ENCODE measurements at places on chromosomes 5 and 9.

DNA sequence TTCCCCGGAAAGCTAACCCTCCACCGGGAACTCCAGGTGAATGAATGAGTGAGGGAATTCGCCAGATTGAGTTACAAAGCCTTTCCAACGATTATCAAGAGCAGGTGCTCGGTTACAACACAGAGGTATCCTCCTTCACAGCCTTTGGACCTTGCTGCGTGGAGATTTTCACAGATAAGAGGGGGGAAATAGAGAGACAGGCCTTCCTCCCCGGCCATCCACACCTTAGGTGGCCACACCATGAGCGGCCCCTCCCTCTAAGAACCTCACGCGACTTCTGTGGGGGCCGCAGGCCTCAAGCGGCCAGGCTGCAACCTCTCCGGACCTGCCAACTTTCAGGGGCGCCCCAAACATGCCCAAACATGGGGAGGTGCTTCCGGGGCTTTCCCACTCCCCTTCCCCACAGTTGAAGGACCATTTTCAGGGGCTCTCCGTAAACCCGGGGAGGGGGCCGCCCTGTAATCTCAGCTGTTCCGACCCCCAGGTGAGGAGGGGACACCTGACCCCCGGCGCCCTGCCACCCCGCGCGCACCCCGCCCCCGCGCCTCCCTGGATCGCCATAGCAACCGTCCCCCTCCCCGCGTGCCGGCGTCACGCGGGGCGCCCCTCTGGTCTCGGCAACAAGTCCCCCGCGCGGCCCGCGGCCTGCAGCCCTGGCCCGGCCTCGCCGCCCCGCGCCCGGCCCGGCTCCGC lies 603 bp downstream of the DENND1A start:
- DNase-seq: peak; percentile 28

DNA sequence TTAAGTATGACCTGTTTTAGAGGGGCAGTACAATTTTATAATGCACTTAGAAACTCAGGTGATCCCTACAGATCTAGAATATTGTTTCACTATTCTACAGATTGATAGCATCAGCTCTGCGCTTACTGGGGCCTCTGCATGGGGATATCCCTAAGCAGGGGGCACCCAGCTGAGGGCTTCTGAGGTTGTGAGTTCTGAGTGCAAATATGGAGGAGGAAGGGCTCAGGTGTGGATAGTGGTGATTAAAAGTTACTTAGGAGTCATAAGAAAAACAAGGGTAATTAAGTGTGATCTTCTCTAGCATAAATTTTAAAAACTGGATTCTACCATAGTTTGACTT lies 274.4 kb downstream of the EFNA5 start:
- no peak for DNase-seq

- no peak for DNase-seq
These were observed 54.5 kb downstream of the GALNT12 start for GRCh38 chr9:98861781-98862504.

DNA sequence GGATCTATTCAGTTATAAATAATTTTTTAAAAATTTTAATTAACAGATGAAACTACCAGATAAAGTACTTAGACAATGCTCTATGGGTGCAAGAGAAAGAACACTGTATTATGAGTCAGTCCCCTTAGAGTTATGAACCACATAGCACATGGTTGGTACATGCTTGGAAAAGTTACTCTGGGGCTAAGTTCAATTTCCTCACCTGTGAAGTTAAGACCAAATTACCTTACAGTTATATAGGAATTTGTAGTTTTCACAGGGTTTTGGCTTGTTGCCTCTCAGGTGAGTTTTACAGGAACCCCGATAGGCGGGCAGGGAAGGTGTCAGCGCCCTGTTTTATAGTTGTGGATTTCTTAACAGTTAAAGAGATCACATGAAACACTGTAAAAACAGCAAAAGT lies 1.2 kb downstream of the PANK3 start:
- peak; percentile 23 for DNase-seq

DNA sequence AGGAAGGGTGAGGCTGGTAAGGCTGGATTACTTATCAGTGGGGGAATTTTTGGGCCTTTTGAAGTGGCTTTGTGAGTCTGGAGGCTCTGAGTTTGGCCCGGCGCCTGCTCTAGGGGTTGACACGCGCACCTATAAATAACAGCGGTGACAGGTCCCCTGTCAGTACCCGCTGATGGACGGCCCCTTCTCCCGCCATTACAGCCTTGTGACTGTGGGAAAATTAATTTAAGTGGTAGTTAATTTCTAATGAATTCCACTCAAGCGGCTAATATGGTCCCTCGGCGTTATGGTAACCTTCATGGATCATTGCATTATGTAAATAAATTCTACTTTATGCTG lies 16.5 kb downstream of the MRPL36 start:
- peak; percentile 80 for DNase-seq

GRCh38 chr5:31235381-31235780 lies 41.9 kb downstream of the CDH6 start:
- peak; percentile 10 for DNase-seq

- DNase-seq: peak; percentile 65
These were observed 12.1 kb downstream of the TGFBI start for GRCh38 chr5:136040746-136041415.

DNA sequence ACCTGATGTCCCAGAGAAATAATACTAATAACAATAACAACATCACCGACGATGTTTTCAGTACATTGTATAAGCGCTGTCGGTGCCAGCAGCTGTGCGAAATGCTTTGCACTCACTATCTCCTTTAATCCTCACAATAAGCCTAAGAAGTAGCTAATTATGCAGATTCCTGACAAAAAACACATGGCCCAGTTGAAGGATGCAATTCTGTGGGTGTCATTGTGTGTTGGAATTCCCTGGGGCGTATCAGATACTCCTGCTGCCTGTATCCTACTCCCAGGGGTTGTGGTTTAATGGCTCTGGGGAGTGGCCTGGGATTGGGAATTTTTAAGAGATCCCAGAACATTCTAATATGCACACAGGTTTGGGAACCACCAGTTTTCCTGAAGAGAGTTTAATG lies 154.0 kb downstream of the RGS3 start:
- DNase-seq: no peak

- peak; percentile 86 for DNase-seq
These were observed 487.0 kb upstream of the TNC start for GRCh38 chr9:115604831-115605483.

- no peak for DNase-seq
These were observed 12.5 kb upstream of the PARP8 start for GRCh38 chr5:50653946-50654345.

DNA sequence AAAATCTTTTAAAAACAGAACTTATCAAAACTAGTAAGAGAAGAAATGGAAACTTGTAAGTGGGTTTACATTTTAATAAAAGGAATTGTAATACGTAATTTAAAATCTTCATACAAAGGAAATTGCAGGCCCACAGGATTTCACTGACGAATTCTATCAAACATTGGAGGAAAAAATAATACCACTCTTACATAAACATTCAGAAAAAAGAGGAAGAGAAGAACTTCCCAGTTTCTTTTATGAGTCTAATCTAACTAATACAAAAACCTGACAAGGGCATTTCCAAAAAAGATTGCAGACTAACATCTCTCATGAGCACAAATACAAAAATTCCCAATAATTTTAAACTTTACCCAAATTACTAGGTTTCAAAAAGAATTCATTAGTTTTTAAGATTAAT lies 149.0 kb downstream of the RANBP17 start:
- no peak for DNase-seq

DNA sequence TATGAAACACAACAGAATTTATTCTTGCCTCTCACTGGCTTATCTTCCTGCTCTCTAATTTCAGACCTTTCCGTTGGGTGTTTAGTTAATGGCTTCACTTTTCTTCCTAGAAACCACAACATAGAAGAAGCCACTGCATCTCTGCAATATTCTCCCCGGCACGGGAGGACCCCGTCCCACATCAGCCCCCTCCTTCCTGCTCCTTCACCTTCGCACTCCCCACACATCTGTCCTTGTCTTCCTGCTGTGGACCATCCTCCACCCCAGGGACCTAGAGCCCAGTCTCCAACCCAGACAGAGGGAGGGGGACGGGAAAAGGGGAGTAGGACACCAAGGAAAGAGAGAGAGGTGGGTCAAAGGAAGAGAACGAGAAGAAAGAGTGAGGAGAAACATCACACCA lies 1.4 kb downstream of the OR2V1 start:
- no peak for DNase-seq

GRCh38 chr5:17743580-17744435 lies 109.5 kb downstream of the TAF11L14 start:
- peak; percentile 93 for DNase-seq

DNA sequence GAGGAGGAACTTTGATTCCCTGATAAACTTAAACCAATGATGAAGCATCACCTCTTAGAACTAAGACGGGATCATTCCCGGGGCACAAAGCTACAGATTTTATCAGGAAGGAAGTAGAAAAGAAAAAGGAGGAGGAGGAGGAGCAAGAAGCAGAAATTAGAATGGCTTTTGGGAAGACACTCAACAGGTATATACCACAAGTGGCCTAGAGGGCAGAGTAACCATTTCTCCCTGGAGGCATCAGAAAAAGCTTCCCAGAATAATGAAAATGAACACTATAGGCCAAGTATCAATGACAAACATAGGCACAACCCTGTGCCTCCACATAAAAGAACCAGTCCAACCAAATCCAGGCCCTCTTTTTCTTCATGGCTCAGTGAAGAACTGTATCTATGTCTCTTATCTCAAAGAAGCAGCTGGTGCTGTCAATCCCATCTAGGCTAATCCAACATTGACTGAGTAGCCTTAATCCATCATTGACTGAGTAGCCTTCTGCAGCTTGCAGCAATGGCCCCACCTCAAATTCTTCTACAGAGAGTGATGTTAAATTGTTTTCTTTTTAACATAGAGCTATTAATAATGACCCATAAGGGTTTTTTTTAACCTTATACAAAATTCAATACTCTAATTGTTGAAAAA lies 178.8 kb upstream of the KIF2A start:
- no peak for DNase-seq

DNA sequence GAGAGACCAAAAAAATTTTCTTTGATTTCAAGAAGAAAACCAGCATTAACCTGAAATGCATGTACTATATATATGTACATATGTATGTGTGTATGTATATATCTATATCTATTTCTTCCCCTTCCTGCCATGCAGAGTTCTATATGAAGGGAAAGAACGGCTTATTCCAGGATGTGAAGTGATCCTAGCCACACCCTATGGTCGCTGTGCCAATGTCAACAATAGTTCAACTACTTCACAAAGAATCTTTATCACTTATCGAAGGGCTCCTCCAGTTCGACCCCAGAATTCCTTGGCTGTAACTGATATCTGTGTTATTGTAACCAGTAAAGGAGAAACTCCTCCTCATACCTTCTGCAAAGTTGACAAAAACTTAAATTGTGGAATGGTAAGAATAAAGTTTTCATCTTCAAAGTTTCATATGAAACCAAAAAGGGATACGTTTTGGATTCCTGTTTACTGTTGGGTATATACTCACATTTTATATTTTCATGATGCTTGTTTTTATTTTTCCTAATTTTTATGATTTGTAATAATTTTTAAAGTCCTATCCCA lies 56.2 kb downstream of the DENND4C start:
- peak; percentile 5 for DNase-seq

- peak; percentile 32 for DNase-seq
These were observed 14.7 kb downstream of the IL31RA start for GRCh38 chr5:55865831-55866230.

DNA sequence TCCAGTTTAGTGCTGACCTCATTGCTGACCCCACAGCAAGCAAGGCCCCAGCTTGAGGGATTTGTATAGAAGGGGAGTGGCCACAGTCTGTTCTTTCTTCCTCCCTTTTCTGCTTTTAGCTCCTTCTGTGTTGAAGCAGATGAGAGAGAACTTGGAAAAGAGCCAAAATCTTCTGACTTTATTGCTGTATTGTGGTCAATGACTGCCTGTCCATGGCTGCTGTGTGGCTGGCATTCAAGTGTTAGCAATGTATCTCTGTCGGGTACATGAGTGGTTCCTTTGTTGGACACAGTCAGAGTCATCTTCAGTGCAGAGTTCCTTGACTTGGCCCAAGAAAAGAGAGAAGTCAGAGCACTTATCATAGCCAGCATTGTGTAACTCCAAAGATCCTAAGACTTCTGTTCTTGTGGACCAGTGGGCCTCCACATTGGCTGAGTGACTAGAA lies 154.1 kb downstream of the LRRC70 start:
- peak; percentile 8 for DNase-seq

DNA sequence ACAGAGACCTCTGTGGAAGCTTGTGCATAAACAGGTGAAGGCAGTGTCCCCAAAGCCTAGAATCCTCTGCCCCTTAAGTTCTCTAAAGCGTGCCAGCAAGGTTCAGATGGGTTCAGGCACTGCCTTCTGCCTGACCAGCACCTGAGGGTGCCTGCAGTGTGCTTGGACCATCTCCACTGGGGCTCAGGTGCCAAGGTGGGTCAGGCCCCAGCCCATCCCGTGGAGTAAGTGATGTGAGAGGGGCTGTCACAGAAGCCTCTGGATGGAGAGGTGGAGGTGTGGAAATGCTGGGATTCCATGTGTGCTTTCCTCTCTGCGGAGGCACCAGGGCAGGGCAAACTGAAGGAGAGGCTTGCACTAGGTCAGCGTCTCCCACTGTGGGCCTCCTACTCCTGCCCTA lies 118.5 kb downstream of the DAB2IP start:
- no peak for DNase-seq

DNA sequence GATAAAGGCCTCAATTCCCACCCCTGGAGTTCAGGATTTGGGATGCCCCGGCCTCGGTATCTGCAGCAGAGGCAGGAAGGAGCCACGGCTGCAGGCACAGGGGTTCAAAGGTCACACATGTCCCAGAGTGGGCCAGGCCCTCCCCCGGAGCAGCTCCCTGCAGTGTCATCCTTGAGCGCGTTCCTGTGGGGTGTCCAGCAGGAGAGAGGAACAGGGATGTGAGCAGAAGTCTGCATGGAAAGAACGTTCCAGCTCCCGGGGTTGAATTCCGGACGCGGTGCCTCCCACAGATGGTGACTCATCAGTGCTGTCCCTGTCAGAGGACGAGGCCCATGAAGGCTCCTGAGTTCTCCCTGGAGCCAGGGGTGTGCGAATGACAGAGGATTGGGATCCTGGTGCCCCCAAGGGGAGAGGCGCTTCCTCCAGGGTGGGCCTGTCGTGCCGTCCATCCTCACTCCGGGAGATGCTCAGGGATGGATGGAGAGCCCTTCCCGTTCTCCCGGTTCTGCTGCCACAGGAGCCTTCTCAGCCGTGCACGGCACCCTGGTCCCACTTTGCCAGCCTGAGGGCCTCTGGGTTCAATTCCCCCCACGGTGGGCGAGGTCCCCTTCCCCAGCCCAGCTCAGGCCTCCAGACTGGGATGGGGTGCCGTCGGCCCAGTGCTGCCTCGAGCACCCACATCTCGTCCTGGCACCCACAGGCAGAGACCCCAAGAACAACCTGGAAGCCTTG lies 3.1 kb downstream of the LCN1 start:
- peak; percentile 18 for DNase-seq

- DNase-seq: no peak
These were observed 175.2 kb upstream of the SMARCA2 start for GRCh38 chr9:1839909-1840308.

- DNase-seq: peak; percentile 79
These were observed 35.3 kb upstream of the PLPP1 start for GRCh38 chr5:55570026-55570425.

DNA sequence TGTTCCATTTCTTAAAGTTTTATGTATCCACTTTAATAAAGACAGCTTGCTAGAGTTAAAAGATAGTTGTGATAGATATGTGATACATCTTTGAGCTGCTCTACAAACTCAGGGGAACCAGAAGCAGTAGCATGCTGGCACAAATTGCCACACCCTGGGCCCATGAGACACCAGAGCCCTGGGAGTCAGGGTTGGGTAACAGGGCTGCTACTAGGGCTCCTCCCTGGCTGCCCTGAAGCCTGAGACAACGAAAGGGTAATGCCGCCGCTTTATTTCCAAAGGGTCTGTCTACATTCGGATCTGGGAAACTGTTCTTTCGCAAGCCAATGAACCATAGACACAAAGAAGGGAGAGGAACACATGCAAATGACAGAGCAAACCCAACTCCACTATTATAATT lies 29.2 kb downstream of the PTPN3 start:
- no peak for DNase-seq
